ENCODE measurements at places on chromosomes 6 and 20.

DNA sequence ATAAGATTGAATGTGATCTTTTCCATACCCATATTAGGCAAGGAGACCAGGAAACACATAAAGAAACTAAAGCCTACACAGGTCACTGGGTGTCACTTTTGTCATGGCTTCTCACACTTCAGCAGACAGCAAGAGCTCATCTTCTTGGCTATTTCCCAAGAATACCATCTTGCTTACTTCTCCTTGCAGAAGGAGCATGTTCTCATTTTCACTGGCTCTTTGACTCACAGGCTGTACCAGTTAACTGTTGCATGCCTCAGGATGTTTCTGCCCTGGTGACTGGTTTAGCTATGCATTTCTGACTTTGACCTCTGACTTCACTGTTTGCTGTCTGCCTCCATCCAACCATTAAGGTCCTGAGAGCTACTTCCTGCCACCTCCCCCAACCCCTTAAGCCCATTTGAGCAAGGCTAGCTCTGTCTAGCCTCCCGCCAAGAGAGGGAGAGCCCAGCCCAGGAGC is 40.3 kb upstream of the OGFRL1 start:
- no peak for DNase-seq

GRCh38 chr6:16511040-16511660 is 250.1 kb downstream of the ATXN1 start:
- DNase-seq, result no peak

- no peak for DNase-seq
These were observed 258.9 kb downstream of the KIF16B start for GRCh38 chr20:16314320-16314719.

DNA sequence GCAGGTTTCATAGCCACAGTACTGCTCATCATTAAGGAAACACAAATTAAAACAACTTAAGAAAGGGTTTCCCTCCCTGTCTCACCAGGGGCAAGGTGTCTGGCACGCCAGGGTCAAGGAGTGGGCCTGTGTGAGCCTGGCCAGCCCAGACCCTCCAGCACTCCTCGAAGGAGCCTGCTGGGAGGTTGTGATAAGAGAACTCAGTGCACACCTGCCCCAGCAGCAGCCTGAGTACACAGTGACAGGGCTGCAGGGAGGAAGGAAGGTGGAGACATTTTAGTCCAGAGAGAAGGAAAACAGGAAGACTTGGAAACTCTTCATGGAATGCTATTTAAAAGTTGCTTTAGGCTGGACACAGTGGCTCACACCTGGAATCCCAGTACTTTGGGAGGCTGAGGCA is 14.1 kb downstream of the NINL start:
- no peak for DNase-seq

- no peak for DNase-seq
These were observed 488.6 kb upstream of the SULF2 start for GRCh38 chr20:48273843-48274242.

GRCh38 chr6:41622206-41622988 is 15.9 kb upstream of the MDFI start:
- DNase-seq, result no peak

GRCh38 chr6:41538556-41539182 is 7.5 kb upstream of the FOXP4 start:
- no peak for DNase-seq

DNA sequence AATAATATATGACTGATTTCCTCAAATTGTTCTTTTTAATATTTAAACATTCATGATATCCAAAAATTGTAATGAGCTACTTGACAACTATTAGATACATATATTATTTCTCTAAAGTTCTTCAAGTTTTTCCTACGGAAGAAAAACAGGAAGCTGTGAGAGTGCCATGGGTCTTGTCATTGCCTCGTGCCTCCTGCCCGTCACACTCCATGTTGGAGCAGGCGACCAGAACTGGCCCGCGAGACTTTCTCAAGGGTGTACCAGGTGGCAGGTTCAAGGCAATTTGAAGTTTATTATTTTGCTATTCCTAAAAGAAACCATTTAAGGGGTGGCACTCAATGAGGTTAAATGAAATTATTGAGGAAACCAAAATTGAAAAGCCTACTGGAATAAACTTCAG is 337.2 kb downstream of the HACE1 start:
- DNase-seq, result no peak

DNA sequence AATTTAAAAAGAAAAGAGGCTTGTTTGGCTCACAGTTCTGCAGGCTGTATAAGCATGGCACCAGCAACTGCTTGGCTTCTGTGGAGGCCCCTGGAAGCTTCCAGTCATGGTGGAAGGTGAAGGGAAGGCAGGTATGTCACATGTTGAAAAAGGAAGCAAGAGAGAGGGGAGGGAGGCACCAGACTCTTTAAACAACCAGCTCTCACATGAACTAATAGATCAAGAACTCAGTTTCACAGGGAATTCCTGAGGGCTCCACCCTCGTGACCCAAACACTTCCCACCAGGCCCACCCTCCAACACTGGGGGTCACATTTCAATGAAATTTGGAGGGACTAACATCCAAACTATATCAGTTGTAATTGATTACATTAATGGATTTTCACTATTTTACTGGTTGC is 127.9 kb upstream of the MLIP start:
- no peak for DNase-seq

- no peak for DNase-seq
These were observed 498.9 kb downstream of the BCKDHB start for GRCh38 chr6:80605165-80605989.

- no peak for DNase-seq
These were observed 19.7 kb upstream of the TLDC2 start for GRCh38 chr20:36856195-36856594.

DNA sequence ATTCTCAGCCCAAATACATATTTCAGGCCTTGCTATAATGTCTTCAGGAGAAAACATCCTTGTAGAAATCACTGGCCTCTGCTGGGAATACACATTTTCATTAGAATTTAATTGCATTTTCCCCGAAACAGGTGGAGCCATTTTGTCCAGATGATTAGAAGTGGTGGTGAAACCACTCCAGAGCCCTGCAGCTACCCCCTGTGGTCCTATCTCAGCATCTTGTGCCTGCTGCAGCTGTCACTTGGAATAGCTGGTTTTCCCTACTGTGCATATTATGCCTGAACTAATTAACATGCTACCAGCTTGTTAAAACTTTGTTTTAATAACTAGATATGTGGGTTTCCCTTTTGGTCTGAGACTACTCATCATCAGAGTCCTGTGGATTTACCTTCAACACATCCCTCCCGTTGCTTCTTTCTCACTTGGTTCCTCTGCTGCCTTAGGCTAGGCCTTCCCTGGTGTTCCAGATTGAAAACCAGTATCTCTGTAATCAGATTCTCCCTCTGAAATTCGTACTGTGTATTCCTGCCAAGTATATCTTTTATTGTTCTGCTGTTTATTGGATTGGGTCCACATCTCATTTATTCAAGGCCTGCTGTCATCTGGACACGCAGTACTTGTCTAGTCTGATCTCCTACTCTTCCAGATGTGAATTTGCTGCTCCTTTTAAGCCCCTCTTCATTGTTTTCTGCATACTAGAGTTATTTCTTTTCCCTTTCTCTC is 15.2 kb downstream of the DNAH8 start:
- DNase-seq, result no peak

GRCh38 chr20:51404297-51405060 is 138.0 kb downstream of the NFATC2 start:
- no peak for DNase-seq

- DNase-seq, result no peak
These were observed 129.3 kb downstream of the DTNBP1 start for GRCh38 chr6:15533379-15534026.

- peak; percentile 0 for DNase-seq
These were observed 46.0 kb upstream of the UST start for GRCh38 chr6:148700741-148701311.

- no peak for DNase-seq
These were observed 385.7 kb downstream of the GRIK2 start for GRCh38 chr6:101779051-101779844.

GRCh38 chr6:44177691-44178423 is 19.2 kb downstream of the CAPN11 start:
- no peak for DNase-seq

- DNase-seq, result no peak
These were observed 1279.0 kb upstream of the MAP3K7 start for GRCh38 chr6:91865889-91866288.

DNA sequence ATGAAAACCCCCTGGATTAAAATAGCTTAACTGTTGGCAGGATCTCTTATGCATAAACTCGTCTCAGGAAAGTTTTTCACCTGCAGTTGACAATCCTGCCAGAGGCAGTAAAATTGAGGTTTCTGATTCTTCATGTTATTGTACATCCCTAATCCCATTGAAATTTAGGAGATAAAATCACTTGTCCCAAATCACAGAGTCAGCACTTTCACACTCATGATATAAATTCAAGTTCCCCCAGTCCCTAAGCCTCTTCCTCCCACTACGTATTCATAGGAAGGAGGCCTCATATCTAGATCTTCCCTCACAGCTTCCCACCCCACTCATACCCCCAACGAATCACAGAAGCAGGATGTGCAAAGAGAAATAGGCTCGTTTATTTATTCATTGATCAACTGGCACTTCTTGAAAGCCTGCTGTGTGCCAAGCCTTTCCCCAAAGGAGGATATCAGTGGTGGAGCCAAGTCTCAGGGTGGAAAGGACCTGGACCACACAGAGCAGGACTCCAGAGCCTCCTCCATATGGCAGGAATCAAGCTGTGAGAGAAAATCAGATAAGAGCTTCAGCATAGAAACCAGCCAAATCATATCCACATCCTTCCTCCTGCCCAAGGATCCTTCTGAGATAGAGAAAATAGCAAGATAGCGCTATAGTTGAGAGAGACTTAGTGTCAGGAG is 2.3 kb downstream of the SLPI start:
- DNase-seq, result no peak

DNA sequence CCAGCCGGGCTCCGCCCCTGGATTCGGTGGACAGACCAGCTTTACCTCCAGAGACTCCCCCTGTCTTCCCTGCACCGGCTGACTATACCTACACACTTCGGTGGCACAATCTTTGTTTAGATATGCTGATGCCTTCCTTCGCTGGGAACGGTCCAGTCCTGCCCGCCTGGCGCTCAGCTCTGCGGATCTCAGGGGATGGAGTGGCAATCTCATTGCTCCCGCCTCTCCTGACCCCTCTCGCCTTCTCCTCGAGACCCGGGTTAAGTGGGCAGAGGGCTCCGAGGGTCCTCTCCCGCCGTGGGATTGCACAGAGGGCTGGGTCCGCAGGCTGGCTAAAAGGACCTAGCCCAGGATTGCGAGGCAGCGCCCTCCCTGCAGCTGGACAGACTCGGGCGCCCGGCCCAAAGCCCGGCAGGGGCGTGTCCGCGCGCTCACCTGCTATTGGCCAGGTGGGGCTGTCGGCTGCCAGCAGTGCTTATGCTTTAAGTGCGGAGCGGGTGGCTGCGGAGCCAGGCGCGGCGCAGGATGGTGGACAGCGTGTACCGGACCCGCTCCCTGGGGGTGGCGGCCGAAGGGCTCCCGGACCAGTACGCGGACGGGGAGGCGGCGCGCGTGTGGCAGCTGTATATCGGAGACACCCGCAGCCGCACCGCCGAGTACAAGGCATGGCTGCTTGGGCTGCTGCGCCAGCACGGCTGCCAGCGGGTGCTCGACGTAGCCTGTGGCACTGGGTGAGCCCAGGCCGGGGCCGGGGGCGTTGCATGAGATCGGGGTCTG is at the start of gene GNMT:
GNMT (plus strand) TSS at position 512 of the 777 bp plus-strand sequence; CDS start at position 526, 14 bp downstream.
- peak; percentile 87 for DNase-seq

DNA sequence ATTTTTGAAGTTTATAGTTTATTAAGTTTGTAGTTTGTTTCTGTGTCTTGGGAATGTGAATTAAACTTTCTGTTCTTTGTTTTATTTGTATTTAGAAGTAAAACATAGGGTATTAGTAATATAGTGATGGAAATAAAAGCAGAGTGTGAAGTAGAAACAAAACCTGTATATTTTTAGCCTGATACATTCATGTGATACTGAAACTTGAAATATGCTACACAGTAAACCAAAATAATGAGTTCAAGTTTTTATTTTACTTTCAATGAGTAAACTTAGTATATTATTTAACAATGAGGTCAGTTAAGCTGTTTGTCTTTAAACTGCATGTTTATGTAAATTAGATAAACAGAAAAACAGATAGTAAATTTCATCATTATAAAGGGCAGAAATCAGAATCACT is 1592.6 kb downstream of the GRIK2 start:
- no peak for DNase-seq

DNA sequence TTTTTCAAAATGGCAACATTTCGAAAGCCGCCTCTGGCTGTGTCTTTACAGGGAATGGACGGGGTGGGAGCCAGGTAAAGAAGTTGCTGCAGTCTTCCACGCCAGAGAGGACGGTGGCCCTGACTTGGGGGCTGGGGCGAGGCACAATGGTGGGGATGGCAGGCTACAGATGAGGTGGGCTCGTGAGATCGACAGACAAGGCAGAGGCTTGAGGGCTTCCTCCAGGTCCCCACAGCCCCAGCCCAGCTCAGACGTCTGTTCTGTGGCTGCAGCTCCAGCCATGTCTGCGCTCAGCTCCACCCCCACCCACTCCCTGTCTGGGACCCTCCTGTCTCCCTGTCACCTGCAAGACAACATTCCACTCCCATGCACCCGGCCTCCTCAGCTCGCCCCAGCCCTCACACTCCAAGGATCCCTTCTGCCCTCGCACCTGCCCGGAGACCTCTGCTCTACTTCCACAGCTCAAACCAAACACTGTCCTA is 7.4 kb upstream of the C20orf144 start:
- no peak for DNase-seq

DNA sequence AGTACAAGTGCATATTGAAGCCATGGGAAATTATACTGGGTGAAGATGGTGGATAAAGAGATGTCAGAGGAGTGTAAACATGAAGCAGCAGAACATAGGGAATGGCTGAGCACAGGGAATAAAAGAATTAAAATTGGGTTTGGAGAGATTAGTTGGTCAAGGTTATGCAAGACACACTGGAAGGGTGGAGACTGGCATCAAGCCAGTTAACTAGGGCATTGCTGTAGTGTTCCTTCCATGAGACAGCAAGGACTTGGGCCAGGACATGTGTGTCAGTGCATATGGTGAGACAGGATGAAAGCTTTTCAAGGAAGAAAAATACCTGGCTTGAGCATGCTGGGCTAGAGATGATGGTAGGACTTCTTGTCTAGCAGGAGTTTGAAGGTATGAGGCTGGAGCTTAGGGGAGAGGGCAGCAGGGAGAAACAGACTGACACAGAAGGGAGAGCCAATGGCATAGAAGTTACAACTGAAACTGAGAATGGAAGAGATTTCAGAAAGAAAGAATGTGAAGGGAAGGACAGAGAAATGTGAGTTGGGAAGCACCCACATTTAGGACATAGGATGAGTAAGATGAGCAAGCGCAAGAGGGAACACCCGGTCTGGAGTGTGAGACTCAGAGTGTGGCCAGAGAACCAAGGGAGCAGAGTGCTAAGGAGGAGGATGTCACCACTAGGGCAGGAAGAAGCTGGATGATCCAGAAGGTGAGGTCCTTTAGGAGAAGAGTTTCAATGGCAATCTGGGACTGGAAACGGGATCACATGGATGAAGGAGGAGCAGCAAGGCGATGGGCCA is 14.5 kb upstream of the TMEM170B start:
- no peak for DNase-seq
